ENCODE measurements at places on chromosomes 11 and 22.

DNA sequence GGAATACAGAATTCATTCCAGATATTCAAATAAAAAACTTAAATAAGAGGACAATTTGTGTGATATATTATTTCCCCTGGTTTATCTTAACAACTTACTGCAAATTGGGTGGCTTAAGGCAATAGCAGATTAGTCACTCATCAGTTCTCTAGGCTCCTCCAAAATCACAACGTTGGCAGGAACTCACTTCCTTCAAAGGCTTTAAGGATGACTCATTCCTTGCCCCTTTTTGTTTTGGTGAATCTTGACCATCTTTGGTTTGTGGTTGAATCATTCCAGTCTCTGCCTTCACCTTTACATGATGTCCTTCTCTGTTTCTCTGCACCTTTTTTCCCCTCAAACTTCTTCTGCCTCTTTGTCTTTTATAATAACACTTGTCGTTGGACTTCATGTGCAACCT is 3.4 kb downstream of the OR10AG1 start:
- DNase-seq, result no peak

- no peak for DNase-seq
These were observed 13.8 kb upstream of the OR51M1 start for GRCh38 chr11:5369789-5370188.

DNA sequence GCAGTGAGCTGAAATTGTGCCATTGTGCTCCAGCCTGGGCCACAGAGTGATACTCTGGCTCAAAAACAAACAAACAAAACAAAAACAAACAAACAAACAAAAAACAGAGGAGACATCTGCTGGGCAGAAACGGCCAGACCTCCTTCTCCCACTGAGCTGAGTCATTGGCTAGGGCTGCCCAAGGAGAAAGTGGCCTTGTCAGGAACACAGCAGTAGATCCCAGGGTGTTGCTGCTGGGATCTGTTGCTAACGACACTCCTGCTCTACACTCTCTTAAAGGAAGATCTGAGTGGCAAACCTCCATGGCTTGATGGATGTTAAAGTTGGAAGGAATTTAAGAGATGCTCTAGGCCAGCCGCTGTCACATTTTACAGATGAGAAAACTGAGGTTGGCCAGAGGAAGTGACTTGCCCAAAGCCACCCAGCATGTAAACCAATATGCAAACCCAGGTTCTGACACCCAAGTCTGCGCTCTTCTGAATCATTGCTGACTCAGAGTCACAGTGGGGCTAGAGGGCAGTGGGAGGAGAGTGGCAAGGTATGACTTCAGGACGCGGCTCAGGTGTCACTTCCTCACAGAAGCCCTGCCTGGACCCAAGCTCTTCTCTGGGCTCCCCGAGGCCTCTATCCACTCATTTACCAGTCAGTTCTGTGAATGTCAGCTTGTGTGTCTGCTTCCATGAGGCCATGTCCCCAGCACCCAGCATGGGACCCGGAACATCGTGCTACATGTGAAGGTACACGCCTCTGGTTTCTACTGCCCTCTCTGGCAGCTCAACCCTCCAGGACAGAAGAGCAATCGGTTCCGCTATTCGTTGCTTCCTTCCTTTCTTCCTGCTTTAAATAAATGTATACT is 11.3 kb upstream of the GDPD5 start:
- DNase-seq, result no peak

DNA sequence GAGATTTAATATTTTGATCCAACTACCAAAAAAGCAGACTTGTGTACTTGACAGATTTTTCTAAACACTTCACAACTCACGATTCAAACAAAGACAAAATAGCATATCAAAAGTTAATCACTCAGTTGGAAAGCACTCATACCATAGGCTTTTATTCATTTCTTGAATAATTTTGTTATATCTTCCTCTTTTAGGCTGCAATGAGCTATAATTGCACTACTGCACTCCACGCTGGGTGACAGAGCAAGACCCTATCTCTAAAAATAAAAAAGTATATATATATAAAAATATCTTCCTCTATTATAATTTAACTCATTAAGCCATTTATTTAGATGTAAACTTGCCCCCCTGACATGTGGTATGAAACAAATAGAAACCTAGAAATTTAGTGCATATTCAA is 19.9 kb downstream of the SC5D start:
- no peak for DNase-seq

All from NCI-H748 treated with DMSO at 0.1 percent for 48 hours (cell line).